ENCODE measurements at places on chromosomes 16 and 17. TPM values are rescaled to one million over a fixed set of nuclear protein-coding genes. Genes with fewer than 3 reads are reported as not detected.

Gene RNF112
- 2.1 TPM for total RNA-seq

Gene JPT1
- 99.0 TPM for total RNA-seq

Gene EFCAB5
- 0.37 TPM for total RNA-seq

Gene USP43
- total RNA-seq: 0.12 TPM

Gene MT4
- not detected for total RNA-seq

Gene E4F1
- total RNA-seq: 38.0 TPM

Gene SYCE1L
- not detected for total RNA-seq

Gene ABCA3
- 0.89 TPM for total RNA-seq

Gene RBFOX1
- not detected for total RNA-seq

Gene COG7
- total RNA-seq: 25.1 TPM

Gene HSD17B1
- 2.3 TPM for total RNA-seq

Gene CA5A
- total RNA-seq: not detected

Gene TMEM94
- 38.3 TPM for total RNA-seq

Gene FLCN
- total RNA-seq: 98.0 TPM
